ENCODE measurements at places on chromosomes 7 and 10.

- DNase-seq = no peak
Measured at GRCh38 chr7:131231381-131232220, 96.1 kb upstream of the MKLN1 start.

DNA sequence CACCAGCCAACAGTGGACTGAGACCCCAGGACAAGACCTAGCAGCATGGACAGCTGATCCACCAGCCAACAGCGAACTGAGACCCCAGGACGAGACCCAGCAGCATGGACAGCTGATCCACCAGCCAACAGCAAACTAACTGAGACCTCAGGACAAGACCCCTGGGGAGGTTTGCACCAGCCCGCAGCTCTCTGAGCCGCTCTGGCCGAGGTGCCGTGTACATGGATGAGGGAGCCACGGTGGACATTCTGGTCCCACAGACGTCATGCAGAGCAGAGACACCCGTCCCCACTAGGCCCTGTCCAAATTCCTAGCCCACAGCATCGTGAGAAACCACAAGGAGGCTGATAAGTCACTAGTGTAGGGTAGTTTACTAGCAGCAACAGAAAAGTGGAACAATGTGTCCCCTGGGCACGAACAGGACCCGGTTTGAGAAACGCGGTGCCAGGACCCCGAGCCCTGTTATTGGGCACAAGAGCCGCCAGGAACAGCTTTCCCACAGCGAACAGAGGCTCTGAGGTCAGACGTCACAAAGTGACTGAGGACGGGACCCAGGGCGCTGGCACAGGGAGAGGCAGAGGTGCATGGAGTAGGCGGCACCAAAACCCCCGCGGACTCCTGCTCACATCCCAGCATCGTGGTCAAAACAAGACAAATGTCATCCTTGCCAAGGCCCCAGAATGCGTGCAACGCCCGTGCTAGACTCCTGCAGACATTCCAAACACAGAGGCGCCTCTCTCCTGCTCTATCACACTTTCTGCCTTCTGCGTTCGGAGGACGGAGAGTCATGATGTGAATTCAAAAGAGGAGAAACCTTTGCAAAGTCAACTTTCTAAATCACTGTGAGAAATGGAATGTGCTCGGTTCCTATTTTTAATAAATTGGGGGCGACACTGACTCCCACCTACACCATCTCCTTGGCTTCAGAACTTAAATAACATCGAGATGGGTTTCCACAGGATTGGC lies 8.1 kb downstream of the STK32C start:
- DNase-seq = no peak

DNA sequence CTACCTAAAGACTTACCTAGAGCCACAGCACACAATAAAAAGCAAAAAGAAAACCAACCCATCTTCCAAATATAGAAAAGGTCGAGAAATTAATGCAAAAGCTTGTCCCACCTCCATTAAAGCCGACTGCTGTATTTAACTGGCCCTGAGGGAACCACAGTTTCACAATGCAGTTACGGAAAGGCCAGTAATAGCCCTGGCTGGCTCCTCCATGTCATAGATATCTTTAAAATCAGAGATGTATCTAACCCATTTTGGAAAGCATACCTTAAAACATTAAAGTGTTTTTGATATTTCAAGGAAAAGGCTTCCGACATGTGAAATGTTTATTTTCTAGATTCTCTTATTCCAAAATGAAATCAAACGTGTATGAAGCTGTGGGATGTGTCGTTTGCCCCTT lies 23.0 kb downstream of the HDAC9 start:
- no peak for DNase-seq

DNA sequence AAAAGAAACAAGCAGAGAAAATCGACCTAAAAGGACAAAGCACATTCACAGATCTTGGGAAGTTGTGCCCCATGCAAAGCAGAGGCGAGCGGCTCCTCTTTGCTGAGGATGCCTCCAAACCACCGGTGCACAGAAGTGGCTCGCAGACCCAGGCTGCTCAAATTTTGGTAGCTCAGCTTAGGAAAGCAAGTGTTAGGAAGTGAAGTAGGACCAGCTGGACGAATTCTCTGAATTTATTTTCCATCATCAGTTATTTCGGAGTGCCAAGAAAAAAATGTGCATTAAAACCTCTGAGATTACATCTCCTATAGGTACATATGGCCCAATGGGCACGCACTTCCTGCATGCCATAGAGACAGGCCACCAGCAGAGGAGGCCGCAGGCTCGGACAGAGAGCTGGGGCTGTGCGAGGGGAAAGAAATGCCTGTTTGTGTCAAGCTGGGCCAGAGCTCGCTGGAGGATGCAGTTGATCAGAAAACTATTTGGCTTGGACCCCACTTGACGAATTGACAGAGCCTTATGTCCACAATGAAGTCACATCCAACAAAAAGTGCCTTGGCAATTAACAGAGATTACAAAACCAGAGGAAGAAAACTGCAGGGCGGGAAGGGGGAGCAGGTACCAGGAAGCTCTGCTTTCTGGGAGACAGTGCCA lies 122.3 kb upstream of the LYZL2 start:
- peak; percentile 61 for DNase-seq

DNA sequence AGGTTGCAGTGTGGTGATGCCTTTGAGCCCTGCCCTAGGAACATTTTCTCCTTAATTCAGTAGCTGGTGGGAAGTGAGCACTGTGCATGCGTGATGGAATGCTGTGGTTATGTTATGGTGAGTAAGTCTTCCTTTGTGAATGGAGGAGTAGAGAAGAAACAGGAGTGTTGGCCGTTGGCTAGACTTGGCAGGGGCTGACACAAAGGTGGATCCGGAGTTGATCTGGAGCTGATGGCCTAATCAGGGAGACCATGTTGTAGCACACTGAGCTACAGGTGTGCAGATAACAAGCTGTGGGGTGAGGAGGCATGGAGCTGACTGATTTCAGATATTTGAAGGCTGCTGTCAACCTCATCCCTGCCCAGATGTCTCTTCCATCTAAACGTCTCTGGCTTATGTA lies 122.3 kb downstream of the CNNM2 start:
- no peak for DNase-seq

DNA sequence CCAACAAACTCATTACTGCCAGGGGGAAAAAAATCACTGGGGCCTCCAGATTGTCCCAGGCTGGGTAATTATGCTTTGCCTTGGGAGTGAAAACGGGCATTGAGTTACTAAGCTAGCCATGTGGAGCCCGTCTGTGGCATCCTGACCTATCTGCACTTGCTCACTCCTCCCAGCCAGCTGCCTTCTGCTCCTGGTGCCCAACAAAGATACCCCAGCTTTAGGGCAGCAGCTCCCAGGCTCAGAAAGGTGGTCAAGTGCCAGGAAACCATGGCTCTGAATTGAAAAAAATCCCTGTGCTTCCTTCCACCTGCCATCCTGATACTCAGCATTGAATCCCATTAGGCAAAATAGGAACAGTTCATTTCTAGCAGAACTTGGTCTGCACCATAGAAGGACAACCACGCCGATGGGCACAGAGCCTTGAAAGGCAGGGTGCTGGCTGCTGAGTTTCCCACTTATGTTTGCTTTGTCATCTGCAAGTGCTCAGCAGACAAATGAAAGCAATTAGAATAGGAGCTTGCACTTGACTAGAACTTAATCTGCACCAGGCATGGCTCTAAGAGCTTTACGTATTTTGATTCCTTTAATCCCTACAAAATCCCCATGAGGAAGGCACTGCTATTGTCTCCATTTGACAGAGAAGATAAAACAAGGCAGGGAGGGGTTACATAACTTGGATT lies 42.8 kb downstream of the HSPA12A start:
- no peak for DNase-seq

GRCh38 chr10:76231286-76231934 lies 800.0 kb downstream of the LRMDA start:
- no peak for DNase-seq

DNA sequence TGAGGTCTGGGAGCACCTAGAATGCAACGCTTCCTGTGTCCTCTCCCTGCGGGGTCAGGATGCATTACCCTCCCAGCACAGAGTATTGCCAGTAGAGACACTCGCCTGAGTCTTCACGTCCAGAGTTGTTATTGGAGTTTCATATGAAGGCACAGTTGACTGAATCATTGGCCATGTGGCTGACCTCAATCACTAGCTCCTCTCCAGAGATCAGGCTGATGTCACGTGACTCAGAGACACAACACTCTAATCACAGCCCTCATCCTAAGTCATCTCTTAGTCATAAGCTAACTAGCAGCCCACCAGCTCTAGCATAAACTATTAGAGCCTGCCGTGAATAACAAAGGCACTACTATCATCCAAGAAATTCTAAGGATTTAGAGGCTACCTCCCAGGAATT lies 107.8 kb downstream of the HECW1 start:
- DNase-seq = no peak

GRCh38 chr10:29922892-29923291 lies 136.5 kb downstream of the JCAD start:
- no peak for DNase-seq

DNA sequence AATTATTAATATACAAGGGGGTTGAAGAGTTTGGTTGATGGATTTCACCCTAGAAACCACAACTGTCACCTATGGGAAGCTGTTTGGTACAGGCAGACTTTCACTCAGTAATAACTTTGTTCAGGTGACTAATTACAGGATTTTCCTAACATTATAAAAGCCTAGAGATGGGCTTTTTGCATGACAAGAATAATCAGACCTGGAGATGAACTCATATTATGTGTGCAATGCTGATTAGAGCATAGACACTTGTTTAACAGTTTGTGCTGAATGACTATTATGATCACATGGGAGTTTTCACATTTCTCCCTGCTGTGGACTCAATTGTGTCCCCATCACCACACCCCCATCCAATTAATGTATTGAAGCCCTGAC lies 90.2 kb upstream of the STEAP4 start:
- DNase-seq = no peak

DNA sequence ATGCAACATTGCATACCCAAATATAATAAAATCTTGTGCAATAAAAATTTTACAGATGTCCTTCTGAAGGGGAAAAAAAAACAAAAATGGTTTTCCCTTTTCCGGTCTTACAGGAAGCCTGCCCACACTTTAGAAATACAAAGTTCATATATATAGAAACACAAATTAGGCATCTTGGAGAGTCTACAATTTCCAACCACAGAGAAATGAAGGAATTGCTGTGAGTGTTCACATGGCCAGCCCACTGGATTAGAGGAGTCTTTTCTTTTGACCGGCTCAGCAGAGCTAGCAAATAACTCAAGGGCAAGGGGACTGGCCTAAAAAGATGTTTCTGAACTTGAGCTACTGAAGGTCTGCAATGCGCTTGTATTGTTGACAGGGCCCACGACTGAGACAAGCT lies 92.4 kb downstream of the GLI3 start:
- DNase-seq = no peak

GRCh38 chr10:91006001-91006751 lies 85.3 kb upstream of the ANKRD1 start:
- DNase-seq = peak; percentile 34

DNA sequence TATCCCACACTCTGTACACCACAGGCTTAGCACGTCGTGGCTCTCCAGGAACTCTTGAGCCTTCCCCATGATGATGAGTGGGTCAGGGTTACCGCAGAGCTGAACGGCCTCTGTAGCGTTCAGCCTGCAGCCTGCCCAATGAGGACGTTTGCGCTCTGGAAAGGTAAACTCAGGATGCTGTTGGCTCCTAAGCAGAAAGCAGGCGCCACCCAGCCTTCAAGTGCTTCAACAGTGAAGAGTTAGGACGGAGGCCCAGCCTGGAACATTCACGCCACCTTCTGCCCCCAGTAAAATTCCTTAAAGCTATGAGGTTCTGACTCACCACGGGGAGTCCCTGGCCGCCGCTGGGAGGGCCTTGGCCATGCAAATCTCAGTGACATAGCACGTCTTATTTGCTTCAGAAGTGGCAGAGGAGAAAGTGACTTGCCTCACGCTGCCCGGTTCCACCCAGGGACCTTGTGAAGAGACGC lies 161.5 kb upstream of the SH2B2 start:
- DNase-seq = no peak

DNA sequence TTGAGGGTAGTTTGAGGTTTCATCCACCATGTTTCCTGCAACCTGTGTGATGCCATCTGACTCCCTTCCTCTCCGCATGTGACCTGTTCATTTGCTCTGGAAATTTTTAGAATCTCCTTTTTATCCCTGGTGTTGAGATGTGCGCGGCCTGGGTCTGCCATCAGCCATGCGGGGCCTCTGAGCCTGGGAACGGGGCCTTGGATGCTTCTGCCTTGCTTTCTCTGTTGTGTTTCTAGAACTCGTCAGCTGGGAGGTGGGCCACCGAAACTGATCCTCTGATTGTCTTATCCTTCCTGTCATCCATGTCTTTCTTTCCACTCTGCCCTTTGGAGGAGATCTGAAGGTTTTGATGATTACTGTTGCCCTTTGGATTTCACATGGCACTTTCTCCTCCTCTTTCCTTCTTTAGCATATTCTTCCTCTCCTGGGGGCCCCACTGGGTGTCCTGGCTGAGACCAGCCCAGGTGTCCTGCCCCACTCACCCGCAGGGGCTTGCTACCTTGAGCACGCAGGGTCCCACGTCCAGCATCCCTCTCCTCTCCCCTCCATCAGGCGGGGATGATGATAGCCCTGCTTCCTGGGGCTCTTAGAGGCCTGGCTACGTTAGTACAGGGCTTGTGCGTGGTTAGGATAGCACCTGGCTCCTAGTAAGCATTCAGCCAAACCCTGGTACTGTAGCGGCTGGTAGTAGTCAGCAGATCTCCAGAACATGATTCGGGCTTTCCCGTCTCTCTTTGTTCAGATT lies 29.9 kb downstream of the PPP2R2D start:
- no peak for DNase-seq

DNA sequence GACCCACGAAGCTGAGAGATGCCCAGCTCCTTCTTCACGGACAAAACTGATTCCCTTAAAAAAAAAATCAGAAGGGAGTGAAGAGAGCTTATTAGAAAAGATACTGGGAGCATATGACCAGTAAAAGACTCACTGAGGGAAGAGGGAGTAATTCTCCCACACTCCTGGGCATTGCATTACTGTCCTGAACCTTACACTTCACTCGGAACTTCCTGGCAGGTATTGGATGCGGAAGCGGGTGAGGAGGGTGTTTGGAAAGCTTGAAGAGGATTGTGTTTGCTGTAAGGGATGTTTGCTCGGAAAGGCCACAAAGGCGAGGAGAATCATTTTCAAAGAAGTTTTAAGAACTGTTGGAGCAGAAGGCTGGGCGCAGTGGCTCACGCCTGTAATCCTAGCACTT lies 375 bp downstream of the HKDC1 start:
- no peak for DNase-seq

- DNase-seq = no peak
Measured at GRCh38 chr7:45460379-45460778, 113.8 kb upstream of the ADCY1 start.

DNA sequence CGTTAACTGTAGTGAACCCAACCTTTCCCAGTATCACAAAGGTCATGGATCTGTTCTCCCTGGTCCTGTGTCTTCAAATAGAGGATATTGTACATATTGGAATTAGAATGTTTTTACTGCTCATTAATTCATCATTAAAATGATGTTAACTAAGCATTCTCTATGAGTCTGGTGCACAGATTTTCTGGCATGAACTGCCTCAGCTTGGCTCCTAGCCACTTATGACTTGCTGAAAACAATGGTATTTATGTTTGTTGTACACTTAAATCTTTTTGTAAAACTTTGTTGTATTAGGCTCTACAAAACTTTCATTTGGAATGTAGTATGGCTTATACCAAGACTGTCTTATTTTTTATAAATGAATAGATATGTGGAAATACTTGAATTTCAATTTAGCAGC lies 329.4 kb downstream of the TFEC start:
- DNase-seq = no peak
